ENCODE measurements at places on chromosomes 2 and 18. TPM values are rescaled to one million over a fixed set of nuclear protein-coding genes. Genes with fewer than 3 reads are reported as not detected.

ATP6V1B1 gene
- total RNA-seq = 0.66 TPM

POTEI gene
- total RNA-seq = 7.0 TPM

LYG2 gene
- not detected for total RNA-seq

CETN1 gene
- total RNA-seq = not detected

MAP3K19 gene
- total RNA-seq = not detected

CYTIP gene
- total RNA-seq = not detected

MC2R gene
- total RNA-seq = not detected

GAD1 gene
- total RNA-seq = 0.31 TPM

NDC80 gene
- 13.4 TPM for total RNA-seq

RELCH gene
- total RNA-seq = 33.6 TPM

NRP2 gene
- total RNA-seq = 83.6 TPM

MYOM1 gene
- 1.2 TPM for total RNA-seq

GNLY gene
- total RNA-seq = 0.43 TPM

HOXD8 gene
- total RNA-seq = 0.29 TPM

PASK gene
- total RNA-seq = 26.1 TPM

- peaks cover 6% of the 10 kb centered on the region for H3K4me1 ChIP-seq
- no peaks in the 10 kb centered on the region for H3K27me3 ChIP-seq
- no peak for DNase-seq
- no peak overlapping the region for H3K4me3 ChIP-seq
- peak overlapping the region; percentile 92 for H3K27ac ChIP-seq
- peaks cover 18% of the 10 kb centered on the region for H3K36me3 ChIP-seq
These were observed 53.7 kb downstream of the FAM210A start for GRCh38 chr18:13672657-13673056.

- peaks cover 2% of the 10 kb centered on the region for H3K4me1 ChIP-seq
- no peak overlapping the region for H3K4me3 ChIP-seq
- no peaks in the 10 kb centered on the region for H3K36me3 ChIP-seq
- H3K27ac ChIP-seq = no peak overlapping the region
- no peak for DNase-seq
These were observed 87.3 kb downstream of the PMAIP1 start for GRCh38 chr18:59987102-59987501.

DNA sequence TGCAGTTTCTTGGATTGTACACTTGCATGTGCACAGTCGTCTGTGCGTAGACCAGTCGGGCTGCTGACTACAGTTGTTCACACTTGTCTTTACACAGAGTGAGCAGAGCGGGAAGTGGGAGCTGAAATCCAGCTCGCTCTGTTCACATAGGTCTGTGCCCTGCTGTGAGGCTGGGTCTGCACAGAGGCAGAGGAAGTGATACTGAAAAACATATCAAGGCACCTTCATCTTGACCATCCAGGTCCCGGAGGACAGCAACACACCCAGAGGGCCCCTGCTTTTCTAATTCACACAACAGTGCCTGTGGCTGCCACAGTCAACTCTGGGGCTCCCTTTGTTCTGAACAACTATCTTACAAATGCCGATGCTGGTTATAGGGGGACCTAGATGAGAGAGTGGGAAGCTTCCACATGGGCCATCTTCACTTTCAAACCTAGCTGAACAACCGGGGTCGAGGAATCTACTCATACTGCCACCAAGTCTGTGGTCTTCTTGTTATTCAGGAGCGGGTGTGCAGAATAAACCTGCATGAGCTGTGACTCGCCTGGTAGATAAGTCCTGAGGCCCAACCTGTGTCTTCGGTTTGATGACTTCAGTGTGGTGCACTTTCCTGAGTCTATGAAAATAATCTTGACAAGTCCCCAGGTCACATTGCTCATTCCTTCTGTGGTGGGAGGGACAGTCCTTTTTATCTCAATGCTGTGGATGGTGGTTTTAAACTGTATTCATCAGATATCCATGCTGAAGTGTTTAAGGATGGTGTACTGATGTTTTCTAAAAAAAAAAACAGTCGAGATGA is 3.5 kb upstream of the ADNP2 start:
- H3K27ac ChIP-seq = peak overlapping the region; percentile 42
- no peak overlapping the region for H3K4me3 ChIP-seq
- H3K36me3 ChIP-seq = no peaks in the 10 kb centered on the region
- H3K4me1 ChIP-seq = peaks cover 29% of the 10 kb centered on the region
- no peaks in the 10 kb centered on the region for H3K27me3 ChIP-seq
- no peak for DNase-seq

- peak overlapping the region; percentile 53 for H3K4me3 ChIP-seq
- peaks cover 97% of the 10 kb centered on the region for H3K27me3 ChIP-seq
- no peak overlapping the region for H3K27ac ChIP-seq
- peaks cover 38% of the 10 kb centered on the region for H3K4me1 ChIP-seq
These were observed 5.7 kb downstream of the OTX1 start for GRCh38 chr2:63056107-63057050.

- no peak for DNase-seq
- peaks cover 19% of the 10 kb centered on the region for H3K36me3 ChIP-seq
- H3K27me3 ChIP-seq = no peaks in the 10 kb centered on the region
- no peak overlapping the region for H3K4me3 ChIP-seq
These were observed 68.5 kb upstream of the NFATC1 start for GRCh38 chr18:79327199-79327721.

DNA sequence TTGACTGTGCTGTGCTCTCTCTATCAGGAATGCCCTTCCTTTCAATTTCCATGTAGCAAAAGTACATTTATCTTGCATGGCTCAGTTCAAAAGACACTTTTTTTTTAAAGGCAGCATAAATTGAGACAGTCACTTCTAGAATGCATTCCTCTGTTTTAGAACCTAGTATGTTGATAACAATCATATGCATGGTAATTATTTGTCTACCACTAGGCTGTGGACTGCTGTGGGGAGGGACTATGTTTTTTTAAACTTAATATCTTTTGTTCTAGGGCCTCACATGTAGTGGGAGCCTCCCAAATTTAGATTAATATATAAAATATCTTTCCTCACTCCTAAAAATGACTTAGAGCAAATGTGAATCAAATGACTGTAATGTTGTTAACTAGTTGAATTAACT is 269.9 kb downstream of the MEIS1 start:
- H3K36me3 ChIP-seq = no peaks in the 10 kb centered on the region
- no peak overlapping the region for H3K4me3 ChIP-seq
- DNase-seq = no peak
- H3K27me3 ChIP-seq = no peaks in the 10 kb centered on the region
- H3K27ac ChIP-seq = peak overlapping the region; percentile 76

GRCh38 chr2:221372907-221373306 is 199.2 kb downstream of the EPHA4 start:
- no peak overlapping the region for H3K27ac ChIP-seq
- H3K4me1 ChIP-seq = peaks cover 26% of the 10 kb centered on the region
- no peaks in the 10 kb centered on the region for H3K36me3 ChIP-seq
- no peak for DNase-seq
- no peak overlapping the region for H3K4me3 ChIP-seq
- H3K27me3 ChIP-seq = peaks cover 22% of the 10 kb centered on the region

GRCh38 chr18:67400502-67401117 is 115.9 kb downstream of the DSEL start:
- no peaks in the 10 kb centered on the region for H3K27me3 ChIP-seq
- no peak overlapping the region for H3K27ac ChIP-seq
- H3K4me3 ChIP-seq = no peak overlapping the region
- no peaks in the 10 kb centered on the region for H3K4me1 ChIP-seq
- H3K36me3 ChIP-seq = no peaks in the 10 kb centered on the region

DNA sequence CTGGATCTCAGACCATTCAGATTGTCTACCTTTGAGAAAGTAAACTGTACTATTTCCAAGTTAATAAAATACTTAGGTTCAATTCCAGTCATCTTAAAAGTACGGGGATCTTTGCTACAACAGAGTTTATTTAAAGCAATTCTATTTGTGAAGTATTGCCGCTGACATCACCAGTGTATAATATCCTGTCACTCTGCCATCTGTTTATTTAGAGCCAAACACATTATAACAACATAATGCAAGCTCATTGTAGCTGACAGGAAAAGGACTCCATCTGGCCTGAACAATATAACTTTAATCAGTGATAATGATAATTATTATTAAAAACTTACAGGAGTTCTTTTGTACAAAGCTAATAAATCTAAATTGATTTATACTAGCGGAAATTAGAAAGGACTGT is 786.8 kb downstream of the ERBB4 start:
- H3K27me3 ChIP-seq = peaks cover 4% of the 10 kb centered on the region
- no peaks in the 10 kb centered on the region for H3K4me1 ChIP-seq
- H3K27ac ChIP-seq = no peak overlapping the region
- DNase-seq = no peak

DNA sequence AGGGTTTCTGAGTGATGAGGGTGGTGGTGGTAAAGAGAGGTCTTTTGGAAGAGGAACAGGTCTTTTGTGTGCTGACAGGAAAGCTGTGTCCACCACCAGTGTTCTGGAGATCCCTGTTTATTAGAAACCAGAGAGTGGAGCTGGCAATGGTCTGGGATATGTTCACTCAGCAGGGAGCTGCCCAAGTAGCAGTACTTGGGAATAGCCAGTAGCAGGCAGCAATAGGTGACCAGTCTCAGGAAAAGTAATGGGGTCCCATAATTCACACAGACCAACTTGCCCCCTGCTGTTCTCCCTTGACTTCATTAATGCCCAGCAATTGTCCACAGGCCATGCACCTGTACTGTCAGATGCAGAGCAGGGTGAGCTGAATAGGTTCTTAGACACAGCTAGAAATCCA is 1.8 kb downstream of the TSPYL6 start:
- H3K4me1 ChIP-seq = no peaks in the 10 kb centered on the region
- H3K27me3 ChIP-seq = no peaks in the 10 kb centered on the region
- no peaks in the 10 kb centered on the region for H3K36me3 ChIP-seq
- no peak overlapping the region for H3K4me3 ChIP-seq
- no peak overlapping the region for H3K27ac ChIP-seq

DNA sequence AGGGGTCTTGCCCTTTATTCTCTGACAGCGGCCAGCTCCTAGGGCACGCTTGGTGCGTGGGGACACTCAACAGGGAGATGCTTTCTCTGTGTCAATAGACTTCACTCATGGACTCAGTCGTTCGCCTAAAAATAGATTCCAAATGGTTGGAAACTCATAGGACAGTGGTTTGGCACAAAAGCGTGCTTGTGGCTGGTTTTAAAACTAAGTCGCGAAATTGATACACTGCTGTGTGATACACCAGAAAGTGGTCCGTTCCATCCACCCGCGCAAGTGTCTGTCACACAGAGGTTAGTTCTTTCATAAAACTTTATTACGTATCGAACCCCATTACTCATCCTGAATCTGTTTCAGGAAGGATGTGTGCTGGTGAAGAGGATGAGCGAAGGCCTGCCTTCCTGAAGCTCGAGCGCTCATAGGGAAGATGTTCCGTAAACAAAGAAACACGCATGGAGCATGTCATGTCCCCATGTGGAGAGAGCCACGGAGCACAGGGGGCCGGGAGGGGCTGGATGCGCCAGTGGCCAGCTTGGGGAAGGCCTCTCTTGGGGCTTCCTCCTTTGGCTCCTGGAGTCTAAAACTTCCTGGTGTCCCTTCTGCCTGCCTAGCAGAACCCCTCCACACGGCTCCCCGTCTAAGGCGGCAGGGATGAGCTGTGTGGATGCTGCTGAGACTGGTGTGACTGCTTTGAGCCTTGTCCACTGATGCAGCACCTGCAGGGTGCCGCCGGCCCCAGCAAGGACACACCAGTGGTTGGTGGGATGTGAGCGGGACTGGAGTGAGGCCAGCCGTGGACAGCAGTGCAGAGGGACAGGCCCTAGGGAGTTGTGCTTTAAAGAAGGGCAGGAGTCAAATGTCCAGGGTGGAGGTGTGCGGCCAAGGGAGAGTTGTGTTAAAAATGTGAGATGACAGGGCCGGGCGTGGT is 207.2 kb downstream of the GBX2 start:
- no peak for DNase-seq
- peaks cover 9% of the 10 kb centered on the region for H3K36me3 ChIP-seq
- H3K4me1 ChIP-seq = no peaks in the 10 kb centered on the region

GRCh38 chr2:46158661-46159060 is 138.5 kb upstream of the EPAS1 start:
- H3K4me3 ChIP-seq = no peak overlapping the region
- no peak overlapping the region for H3K27ac ChIP-seq
- no peaks in the 10 kb centered on the region for H3K36me3 ChIP-seq
- H3K4me1 ChIP-seq = peaks cover 36% of the 10 kb centered on the region
- no peaks in the 10 kb centered on the region for H3K27me3 ChIP-seq

DNA sequence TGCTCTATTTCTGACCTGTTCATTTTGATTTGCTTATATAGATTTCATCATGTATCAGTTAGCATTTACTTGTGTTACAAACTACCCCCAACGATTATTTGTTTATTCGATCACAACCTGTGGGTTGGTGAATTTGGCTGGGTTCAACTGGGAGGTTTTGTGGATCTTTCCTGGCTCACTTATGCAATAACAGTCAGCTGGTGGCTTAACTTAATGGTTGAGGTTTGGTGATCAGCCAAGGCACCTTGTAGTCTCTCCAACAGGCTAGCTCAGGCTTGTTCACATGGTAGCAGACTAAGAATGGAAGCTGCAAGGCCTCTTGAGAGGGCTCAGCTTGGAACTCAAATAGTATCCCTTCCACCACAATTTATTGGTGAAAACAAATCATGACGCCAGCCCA is 5.4 kb upstream of the PUM2 start:
- no peaks in the 10 kb centered on the region for H3K27me3 ChIP-seq
- H3K4me1 ChIP-seq = no peaks in the 10 kb centered on the region
- no peak for DNase-seq
- H3K27ac ChIP-seq = no peak overlapping the region

DNA sequence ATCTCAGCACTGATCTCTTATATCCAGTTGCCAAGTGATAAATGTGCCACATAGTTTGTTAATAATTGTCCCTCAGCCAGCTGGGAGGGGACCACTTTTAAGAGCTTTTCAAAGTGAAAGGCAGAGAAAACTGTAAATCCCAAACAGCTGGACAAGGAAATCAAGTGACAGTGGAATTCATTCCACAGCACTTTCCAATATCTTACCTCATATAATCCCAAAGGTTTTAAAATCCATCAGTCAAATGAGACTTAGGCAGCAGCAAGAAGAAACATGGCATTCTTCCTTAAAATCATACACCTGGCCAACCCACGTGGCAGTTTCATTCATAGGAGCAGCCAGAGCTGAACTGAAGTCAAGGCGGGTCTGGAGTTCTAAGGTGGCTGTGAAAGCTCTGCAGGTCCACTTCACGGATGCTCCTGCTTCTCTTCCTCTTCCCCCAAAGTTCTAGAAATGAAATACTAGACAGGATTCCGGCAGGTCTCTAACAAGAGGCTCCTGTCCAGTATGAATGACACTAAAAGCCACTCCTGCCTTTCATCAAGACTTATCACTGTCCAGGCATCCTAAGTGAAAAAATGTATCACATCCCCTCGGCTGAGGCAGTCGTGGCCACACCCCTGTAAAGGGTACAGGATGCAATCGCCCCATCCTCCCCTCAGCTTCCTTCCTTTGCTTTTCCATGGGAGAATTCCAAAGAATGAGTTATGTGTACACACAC is 190.4 kb upstream of the STK17B start:
- H3K27ac ChIP-seq = no peak overlapping the region
- no peaks in the 10 kb centered on the region for H3K27me3 ChIP-seq
- H3K4me3 ChIP-seq = no peak overlapping the region

GRCh38 chr18:43158381-43158780 is 42.9 kb upstream of the RIT2 start:
- H3K27me3 ChIP-seq = no peaks in the 10 kb centered on the region
- no peak overlapping the region for H3K4me3 ChIP-seq
- DNase-seq = no peak
- H3K36me3 ChIP-seq = no peaks in the 10 kb centered on the region
- no peak overlapping the region for H3K27ac ChIP-seq
